GM13977 (cell line): ENCODE measurements at places on chromosomes 2 and 18.
A peak's percentile ranks its signal among the peaks of the same experiment; 100 is the strongest.

DNA sequence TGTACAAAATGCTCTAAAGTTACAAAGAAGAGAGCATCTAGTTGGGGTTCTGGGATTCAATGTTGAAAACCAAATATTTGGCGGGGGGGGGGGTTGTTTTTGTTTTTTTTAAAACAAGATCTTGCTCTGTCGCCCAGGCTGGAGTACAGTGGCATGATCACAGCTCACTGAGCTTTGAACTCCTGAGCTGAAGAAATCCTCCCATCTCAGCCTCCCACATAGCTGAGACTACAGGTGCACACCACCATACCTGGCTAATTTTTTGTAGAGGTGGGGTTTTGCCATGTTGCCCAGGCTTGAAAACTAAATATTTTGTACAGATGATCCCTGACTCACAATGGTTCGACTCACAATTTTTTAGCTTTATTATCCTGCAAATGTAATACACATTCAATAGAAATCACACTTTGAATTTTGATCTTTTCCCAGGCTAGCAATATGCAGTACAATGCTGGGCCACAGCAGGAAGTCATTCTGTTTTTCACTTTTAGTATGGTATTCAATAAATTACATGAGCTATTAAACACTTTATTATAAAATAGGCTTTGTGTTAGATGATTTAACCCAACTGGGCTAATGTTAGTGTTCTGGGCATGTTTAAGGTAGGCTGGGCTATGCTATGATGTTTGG lies 7.6 kb downstream of the BARD1 start:
- no peak for DNase-seq

DNA sequence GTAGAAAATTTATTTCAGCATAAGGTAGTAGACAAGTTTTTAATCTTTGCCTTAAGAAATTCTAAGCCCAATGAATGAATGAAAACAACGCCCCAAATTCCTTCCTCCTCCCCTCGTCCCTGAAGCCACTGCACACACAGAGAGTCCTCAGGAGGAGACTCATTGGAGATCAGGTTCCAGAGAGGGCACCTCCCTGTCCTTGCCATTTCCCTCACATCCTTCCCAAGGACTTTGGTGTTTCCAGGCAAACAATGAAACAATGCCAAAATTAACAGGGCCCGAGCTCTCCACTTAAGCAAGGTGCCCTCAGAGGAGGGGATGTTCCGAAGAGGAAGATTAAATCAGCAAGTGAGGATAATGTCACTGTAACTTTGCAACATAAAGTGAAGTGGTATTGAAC lies 240.7 kb downstream of the DCDC2C start:
- no peak for DNase-seq

GRCh38 chr2:233841183-233841582 lies 13.2 kb downstream of the HJURP start:
- no peak for DNase-seq

GRCh38 chr2:49901202-49902065 lies 747.1 kb upstream of the FSHR start:
- DNase-seq, result no peak

DNA sequence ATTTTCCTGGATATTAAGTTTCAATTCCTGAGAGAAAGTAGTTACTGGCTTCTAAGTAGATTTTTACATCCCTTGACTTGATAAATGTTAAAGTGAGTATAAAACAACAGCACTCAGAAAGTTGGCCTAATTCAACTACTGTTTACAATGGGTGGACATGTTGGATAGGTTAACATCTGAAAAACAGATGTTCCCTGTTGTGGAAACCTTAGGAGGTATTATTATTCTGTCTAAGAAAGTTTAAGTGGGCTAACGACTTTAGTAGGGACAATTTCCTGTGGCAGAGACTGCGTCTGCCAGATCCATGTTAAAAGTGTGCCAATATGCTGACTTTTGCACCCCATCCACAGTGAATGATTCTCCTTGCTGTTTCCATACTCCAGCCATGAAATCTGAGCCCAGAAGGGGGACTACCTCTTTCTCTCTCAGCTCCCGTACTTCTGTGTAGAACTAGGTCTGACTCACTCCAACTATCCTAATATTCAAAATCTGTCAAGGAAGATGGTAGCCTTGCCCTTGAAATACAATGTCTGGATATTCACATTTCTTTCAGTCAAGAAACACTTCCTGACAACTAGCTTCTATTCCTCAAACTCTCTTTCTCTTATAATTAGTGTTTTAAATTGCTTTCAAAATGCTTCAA lies 327.5 kb upstream of the HNRNPA3 start:
- DNase-seq, result no peak

DNA sequence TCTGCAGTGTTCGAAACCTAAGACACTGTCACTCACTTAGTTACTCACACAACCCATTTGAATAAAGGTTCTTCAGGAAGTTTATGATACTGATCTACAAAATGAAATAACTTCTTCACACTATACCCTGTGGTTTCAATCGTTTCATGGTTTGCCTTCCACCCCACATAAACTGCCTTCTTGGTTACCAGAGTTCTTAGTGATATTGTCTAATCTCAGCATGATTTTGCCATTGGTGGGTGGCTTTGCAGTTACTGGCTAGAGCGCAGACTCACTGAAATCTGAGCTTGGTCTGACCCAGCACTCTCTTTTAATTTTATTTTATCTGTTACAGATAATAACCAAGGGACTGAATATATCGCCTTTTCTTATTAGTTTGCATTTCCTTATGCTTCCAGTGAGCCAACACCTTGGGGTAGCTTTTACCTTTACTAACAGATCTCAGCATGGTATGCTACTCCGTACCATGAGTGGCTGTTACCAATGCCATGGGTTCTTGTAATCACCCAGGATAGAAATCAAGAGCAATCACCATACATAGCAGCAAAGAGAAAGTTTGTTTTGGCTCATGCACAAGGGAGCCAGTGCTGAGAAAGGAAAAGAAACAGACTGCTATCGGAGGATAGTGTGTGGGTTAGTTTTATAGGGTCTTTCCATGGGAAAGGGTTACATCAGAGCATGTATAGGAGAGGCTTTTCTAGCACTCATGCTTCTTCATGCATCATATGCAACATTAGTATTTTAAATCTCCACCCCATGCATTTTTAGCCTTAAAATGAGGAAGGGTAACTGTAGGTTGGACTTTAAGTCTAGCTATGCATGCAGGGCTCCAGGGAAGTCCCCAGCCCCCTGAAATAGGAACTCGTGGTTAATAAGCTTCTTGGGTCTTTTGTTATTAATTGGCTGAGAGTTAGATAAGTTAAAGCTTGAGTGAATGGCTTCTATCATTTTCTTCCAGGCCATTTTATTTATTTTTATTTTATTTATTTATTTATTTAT lies 33.3 kb downstream of the ANXA4 start:
- DNase-seq, result peak; percentile 43

GRCh38 chr2:190935054-190935453 lies 54.4 kb downstream of the GLS start:
- DNase-seq, result no peak

DNA sequence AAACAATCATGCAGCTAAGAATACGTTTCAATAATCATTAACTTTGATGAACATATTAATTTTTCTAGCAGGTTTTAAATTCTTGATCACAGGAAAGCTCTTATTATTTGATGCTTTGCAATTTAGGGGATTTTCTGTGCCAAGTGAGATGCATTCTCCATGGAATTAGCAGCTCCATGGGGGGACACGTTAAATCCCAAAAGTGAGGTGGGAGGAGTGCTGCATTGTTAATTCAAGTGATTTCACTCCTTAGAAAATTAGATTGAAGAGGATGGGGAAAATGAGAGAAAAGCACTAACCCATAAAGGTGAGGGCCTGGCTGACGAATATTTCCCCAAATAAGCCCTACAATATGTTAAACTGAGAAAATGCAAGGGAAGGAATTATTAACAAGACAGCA lies 69.2 kb downstream of the ACVR1C start:
- DNase-seq, result no peak

- no peak for DNase-seq
Measured at GRCh38 chr2:109646961-109647360, 32.8 kb downstream of the SOWAHC start.

GRCh38 chr2:45647986-45648520 lies 3.4 kb upstream of the PRKCE start:
- no peak for DNase-seq

GRCh38 chr18:34864836-34865497 lies 154.9 kb downstream of the DTNA start:
- DNase-seq, result no peak

- DNase-seq, result no peak
Measured at GRCh38 chr2:132439703-132440398, 23.2 kb downstream of the GPR39 start.

- no peak for DNase-seq
Measured at GRCh38 chr2:176461809-176462670, 192.8 kb downstream of the MTX2 start.

- DNase-seq, result no peak
Measured at GRCh38 chr2:43453179-43454170, 142.4 kb downstream of the THADA start.

GRCh38 chr2:186941853-186942252 lies 92.9 kb upstream of the ZSWIM2 start:
- no peak for DNase-seq

- no peak for DNase-seq
Measured at GRCh38 chr18:21389903-21390302, 147.9 kb downstream of the GREB1L start.

DNA sequence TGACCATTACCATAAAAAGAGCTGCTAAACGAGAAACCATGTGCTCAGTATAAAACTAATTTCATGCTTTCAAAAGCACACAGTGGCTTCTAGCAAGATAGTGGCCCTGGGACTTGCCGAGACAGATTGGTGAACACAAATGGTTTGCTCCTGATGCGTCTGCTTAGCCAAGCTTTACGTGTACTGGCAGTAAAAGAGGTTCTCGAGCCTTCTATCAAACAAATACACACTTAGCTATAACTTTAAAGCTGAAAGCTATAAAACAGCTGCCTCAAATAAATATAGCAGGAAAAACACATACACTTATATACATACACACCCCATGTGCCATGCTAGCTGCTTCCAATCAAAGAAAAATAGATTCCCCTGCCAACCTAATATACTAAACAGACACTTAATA lies 117.0 kb downstream of the ZNF385B start:
- no peak for DNase-seq

DNA sequence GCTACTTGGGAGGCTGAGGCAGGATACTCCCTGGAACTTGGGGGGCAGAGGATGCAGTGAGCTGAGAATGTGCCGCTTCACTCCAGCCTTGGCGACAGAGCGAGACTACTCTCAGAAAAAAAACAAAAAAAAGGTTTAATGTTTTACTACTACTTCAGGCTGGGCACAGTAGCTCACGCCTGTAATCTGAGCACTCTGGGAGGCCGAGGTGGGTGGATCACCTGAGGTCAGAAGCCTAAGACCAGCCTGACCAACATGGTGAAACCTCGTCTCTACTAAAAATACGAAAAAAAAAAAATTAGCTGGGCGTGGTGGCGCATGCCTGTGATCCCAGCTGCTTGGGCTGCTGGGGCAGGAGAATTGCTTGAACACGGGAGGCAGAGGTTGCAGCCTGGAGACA lies 75.7 kb upstream of the ATIC start:
- DNase-seq, result no peak

GRCh38 chr2:12506846-12507245 lies 209.9 kb upstream of the TRIB2 start:
- DNase-seq, result no peak

DNA sequence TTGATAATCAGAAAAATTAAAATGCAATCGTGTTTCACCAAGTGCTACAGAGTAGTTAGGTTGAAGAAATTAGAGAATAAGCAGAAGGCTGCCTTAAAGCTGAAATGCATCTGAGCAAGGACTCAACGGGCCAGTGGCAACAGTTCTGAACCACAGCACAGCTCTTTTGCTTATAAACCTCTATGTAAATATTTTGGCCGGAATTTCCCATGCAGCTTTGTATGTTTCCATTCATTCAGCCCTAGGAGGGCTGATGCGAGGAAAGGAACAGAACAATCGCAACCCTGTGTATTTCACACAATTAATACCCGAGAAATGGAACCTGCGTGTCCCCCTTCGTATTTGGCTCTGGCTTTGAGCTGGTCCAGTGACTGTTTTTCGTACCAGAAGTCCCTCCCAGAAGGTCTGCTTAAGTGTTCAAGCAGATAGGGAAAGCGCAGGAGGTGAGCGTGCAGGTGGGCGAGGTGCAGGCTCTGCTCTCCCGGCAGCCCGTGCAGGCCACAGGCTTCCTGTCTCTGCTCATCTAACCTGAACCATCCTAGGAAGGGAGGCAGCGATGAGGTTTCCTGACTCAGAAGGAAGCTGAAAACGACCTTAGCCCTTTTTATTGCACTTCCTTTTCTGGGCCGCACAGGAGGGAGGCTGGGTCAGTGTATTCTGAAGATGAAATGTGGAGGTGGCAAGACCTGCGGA lies 67.3 kb downstream of the ASB1 start:
- peak; percentile 44 for DNase-seq

DNA sequence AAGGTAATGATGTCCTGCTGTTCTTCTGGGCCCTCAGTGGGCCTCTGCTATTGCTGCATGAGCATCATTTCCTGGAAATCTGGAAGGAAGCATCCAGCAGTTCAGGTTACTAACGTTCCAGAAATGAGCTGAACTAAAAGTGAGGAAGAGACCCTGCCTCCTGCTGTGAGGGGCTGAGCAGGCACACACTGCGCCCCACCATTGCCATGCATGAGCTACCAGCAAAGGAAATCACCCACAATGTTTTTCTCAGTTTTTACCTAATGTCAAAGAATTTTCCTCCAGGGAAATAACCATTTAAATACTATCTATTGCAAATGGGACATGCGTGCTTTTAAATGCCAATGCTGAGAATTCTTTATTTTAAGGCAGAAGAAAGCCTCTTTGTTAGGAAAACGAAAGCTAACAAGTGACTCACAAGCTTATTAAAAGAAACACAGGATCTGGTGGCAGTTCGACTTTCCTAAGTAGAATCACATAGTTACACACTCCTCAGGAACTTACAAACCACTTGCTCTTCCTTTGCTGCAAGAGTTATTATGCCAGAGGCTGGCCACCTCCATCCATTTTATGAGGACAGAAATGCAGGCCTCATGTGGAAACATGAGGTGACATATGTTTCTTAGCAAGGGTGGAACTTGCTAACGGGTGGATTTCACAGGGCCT lies 152.6 kb upstream of the TTC39C start:
- no peak for DNase-seq

GRCh38 chr2:206701952-206702605 lies 16.1 kb downstream of the DYTN start:
- no peak for DNase-seq

GRCh38 chr18:48887905-48888772 lies 62.6 kb downstream of the SMAD7 start:
- no peak for DNase-seq

- DNase-seq, result no peak
Measured at GRCh38 chr2:236588932-236589592, 19.4 kb downstream of the ACKR3 start.

- DNase-seq, result no peak
Measured at GRCh38 chr2:161886248-161886647, 187.8 kb downstream of the DPP4 start.

GRCh38 chr2:219718066-219718465 lies 90.6 kb downstream of the SLC4A3 start:
- DNase-seq, result no peak

GRCh38 chr2:30655211-30655610 lies 152.0 kb downstream of the CAPN13 start:
- DNase-seq, result no peak

- no peak for DNase-seq
Measured at GRCh38 chr18:76374330-76375281, 120.4 kb downstream of the ZNF516 start.

- DNase-seq, result no peak
Measured at GRCh38 chr18:22165603-22166068, 3.8 kb upstream of the GATA6 start.

GRCh38 chr2:189552334-189552990 lies 28.1 kb downstream of the SLC40A1 start:
- no peak for DNase-seq
